GM23248 (cell line): ENCODE measurements at places on chromosomes 1 and 21. TPM values are rescaled to one million over a fixed set of nuclear protein-coding genes. Genes with fewer than 3 reads are reported as not detected.

USH2A gene
- total RNA-seq, result under 0.01 TPM in 1 of 2 replicates, not detected in the other

SIK1 gene
- total RNA-seq, result under 0.01 and 0.65 TPM in 2 replicates

HFM1 gene
- total RNA-seq, result under 0.01 and 0.13 TPM in 2 replicates

AGT gene
- total RNA-seq, result not detected in 2 replicates

MIB2 gene
- total RNA-seq, result 70.5 and 100 TPM in 2 replicates

COA7 gene
- total RNA-seq, result 5.1 and 6.9 TPM in 2 replicates

CRNN gene
- total RNA-seq, result not detected in 2 replicates

IL6R gene
- 3.9 and 8.8 TPM in 2 replicates for total RNA-seq

MAP10 gene
- 2.3 and 2.5 TPM in 2 replicates for total RNA-seq

DDX59 gene
- total RNA-seq, result 14.2 and 19.2 TPM in 2 replicates

MIXL1 gene
- not detected in 2 replicates for total RNA-seq

PHF13 gene
- 21.3 and 21.5 TPM in 2 replicates for total RNA-seq

GRCh38 chr1:92975551-92976232 is 14.4 kb upstream of the DIPK1A start:
- no peak for DNase-seq
- H3K27ac ChIP-seq, result no peak overlapping the region

DNA sequence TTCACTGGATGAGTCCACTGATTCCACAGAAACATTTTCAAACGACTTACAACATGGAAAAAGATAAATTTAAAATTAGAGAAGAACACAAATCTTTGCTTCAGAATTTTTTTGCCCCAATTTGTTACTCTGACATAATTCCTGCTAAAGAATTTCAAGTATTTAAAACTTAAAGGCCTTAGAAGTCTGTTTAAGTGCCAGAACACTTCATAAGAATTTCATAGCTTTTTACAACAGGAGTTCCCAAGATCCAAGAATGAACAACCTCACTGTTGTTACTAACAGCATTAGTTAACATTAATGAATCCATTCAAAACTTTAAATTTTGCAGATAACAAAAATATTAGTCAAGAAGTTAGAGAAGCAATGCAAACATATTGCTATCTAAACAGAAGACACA is 31.7 kb downstream of the ARHGAP29 start:
- H3K27me3 ChIP-seq, result no peaks in the 10 kb centered on the region
- peak overlapping the region; percentile 12; the same call in 1 of the 2 replicates for H3K27ac ChIP-seq
- peaks cover 87% of the 10 kb centered on the region for H3K36me3 ChIP-seq
- peaks cover 50% of the 10 kb centered on the region for H3K4me1 ChIP-seq

GRCh38 chr1:10941891-10942541 is 70.4 kb upstream of the TARDBP start:
- H3K4me1 ChIP-seq, result peaks cover 10% of the 10 kb centered on the region; the same call in 1 of the 2 replicates
- DNase-seq, result peak; percentile 60
- H3K36me3 ChIP-seq, result no peaks in the 10 kb centered on the region
- 0 out of 2 replicates have a peak overlapping the region, but pooled peaks have one; percentile 36 for H3K4me3 ChIP-seq

DNA sequence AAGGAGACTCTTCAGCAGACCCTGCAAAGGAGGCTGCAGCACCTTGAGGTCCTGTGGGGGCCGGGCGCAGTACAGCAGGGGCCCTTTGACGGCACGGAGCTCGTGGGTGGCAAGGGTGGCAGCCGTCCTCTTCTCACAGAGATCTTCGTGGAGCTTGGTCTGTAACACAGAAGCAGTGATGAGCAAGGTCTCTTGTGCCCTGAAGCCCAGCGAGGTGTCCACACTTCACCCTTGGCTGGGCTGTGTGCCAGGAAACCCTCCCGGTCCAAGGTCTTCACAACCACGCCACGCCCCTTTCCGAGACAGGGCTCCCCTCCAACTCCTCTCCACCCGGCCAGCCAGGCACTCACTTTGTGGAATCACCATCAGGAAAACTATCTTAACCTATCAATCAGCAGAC is 11.3 kb downstream of the LRRC47 start:
- no peak overlapping the region for H3K4me3 ChIP-seq
- no peaks in the 10 kb centered on the region for H3K4me1 ChIP-seq
- peaks cover 23% of the 10 kb centered on the region for H3K36me3 ChIP-seq
- no peak for DNase-seq

GRCh38 chr1:182144646-182145030 is 83.1 kb upstream of the ZNF648 start:
- H3K36me3 ChIP-seq, result no peaks in the 10 kb centered on the region
- H3K27me3 ChIP-seq, result no peaks in the 10 kb centered on the region
- H3K4me1 ChIP-seq, result peaks cover 25% of the 10 kb centered on the region
- no peak overlapping the region for H3K4me3 ChIP-seq
- peak overlapping the region; percentile 85 for H3K27ac ChIP-seq
- no peak for DNase-seq

- H3K27ac ChIP-seq, result no peak overlapping the region
- peaks cover 19% of the 10 kb centered on the region for H3K4me1 ChIP-seq
- no peaks in the 10 kb centered on the region for H3K27me3 ChIP-seq
- no peaks in the 10 kb centered on the region for H3K36me3 ChIP-seq
Observed at GRCh38 chr1:20376171-20376570, 85.5 kb downstream of the VWA5B1 start.

DNA sequence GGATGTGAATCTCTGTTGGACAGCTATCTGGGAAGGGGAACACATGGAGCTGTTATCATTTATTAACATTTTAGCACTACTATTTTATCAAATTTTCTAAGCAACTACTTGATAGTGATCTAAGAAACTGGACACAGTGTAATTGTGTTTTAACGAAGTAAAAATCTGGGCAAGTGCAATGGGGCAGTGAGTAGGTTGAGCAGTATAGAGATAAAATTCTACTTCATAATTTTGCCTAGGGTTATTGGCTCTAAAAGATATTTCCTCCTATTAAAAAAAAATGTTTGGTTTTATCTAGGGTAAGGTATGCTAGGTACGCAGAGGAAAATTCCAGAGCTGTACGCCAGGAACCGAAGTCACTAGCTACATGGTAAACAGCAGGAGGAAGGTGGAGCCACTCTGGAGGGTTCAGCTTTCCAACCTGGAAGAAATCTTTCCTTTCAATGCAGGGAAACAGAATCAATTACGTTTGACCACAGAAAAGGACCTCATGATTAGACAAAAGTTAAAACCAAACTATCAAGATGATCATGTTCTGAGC is 43.3 kb downstream of the BCAR3 start:
- peaks cover 3% of the 10 kb centered on the region; the same call in 1 of the 2 replicates for H3K4me1 ChIP-seq
- no peak overlapping the region for H3K4me3 ChIP-seq
- peaks cover 78% of the 10 kb centered on the region for H3K36me3 ChIP-seq

DNA sequence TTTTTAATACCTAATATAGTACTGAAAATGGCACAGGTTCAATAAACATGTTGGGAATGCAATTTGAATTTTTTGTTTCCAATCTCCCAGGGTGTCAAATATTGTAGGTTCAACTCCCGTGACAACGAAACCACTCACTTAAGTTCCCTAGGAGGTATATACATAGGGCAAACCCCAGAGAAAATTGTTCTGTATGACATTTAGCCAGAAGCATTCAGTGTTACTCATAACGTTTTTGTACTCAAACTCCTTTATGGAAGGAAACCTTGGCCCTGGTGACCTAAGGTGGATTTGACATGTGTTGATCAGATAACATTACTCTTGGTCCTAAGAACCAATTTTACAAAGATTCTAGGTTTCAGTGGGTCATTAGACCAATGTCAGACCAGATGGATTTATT is 110.6 kb downstream of the USP25 start:
- H3K27ac ChIP-seq, result no peak overlapping the region
- no peak for DNase-seq
- H3K4me1 ChIP-seq, result peaks cover 37% of the 10 kb centered on the region
- H3K4me3 ChIP-seq, result no peak overlapping the region
- peaks cover 12% of the 10 kb centered on the region; the same call in 1 of the 2 replicates for H3K36me3 ChIP-seq

GRCh38 chr1:71232166-71232763 is 151.4 kb upstream of the ZRANB2 start:
- no peaks in the 10 kb centered on the region for H3K27me3 ChIP-seq
- DNase-seq, result peak; percentile 18
- no peak overlapping the region for H3K4me3 ChIP-seq
- peaks cover 8% of the 10 kb centered on the region for H3K4me1 ChIP-seq
- H3K27ac ChIP-seq, result no peak overlapping the region

GRCh38 chr1:39204441-39205081 is at the start of gene MACF1:
Gene MACF1 (plus strand): TSS chr1:39204695. CDS start chr1:39205023, 328 bp downstream.
- DNase-seq, result peak; percentile 94
- no peaks in the 10 kb centered on the region for H3K27me3 ChIP-seq
- peak within 1 kb of the TSS; percentile 97 for H3K27ac ChIP-seq
- peak within 1 kb of the TSS; percentile 72 for H3K4me3 ChIP-seq

- DNase-seq, result peak; percentile 8
- peaks cover 7% of the 10 kb centered on the region for H3K4me1 ChIP-seq
- H3K27me3 ChIP-seq, result no peaks in the 10 kb centered on the region
Observed at GRCh38 chr1:234397732-234398131, 24.5 kb downstream of the COA6 start.

DNA sequence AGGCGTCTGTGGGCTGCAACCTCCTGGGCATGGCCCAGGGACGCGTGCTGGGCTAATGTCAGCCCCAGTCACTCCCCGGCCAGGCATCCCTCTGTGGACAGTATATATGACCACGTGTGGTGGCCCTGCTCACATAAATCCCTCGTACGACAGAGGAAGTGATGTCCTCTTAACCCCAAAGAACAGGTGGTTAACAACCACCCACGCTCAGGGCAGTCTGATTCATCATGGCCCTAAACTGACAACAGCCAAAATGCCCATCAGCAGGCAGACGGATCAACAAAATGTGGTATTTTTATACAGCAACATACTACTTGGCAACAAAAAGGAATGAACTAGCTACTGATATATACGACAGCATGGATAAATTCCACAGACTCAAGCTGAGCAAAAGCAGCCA is 51.0 kb downstream of the ECE1 start:
- peaks cover 22% of the 10 kb centered on the region for H3K4me1 ChIP-seq
- DNase-seq, result no peak

- peaks cover 12% of the 10 kb centered on the region; the same call in 1 of the 2 replicates for H3K4me1 ChIP-seq
- H3K4me3 ChIP-seq, result no peak overlapping the region
- no peak overlapping the region for H3K27ac ChIP-seq
- no peaks in the 10 kb centered on the region for H3K36me3 ChIP-seq
- DNase-seq, result no peak
Observed at GRCh38 chr1:41501581-41501980, 17.1 kb upstream of the EDN2 start.

DNA sequence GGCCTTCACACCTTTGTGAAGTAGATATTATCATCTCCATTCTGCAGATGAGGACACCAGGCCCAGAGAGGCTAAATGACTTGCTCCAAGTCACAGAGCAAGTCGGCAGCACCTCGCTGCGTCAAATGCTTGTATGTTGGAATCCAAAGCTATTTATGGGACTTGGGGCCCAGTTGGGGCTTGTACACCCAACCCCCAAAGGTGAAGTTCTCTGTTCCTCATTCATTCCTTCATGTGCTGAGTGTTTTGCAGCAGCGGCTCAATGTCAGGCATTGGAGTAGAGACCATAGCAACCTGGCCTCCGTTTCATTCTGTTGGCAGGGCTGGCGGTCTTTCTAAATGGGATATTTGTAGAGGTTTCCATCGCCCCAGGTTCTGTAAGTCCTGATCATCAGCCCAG is 113.4 kb upstream of the SLC25A33 start:
- 0 out of 2 replicates have a peak, but pooled peaks cover 3% of the 10 kb centered on the region for H3K27me3 ChIP-seq
- no peak overlapping the region for H3K27ac ChIP-seq
- no peaks in the 10 kb centered on the region for H3K36me3 ChIP-seq
- H3K4me3 ChIP-seq, result no peak overlapping the region
- no peak for DNase-seq

DNA sequence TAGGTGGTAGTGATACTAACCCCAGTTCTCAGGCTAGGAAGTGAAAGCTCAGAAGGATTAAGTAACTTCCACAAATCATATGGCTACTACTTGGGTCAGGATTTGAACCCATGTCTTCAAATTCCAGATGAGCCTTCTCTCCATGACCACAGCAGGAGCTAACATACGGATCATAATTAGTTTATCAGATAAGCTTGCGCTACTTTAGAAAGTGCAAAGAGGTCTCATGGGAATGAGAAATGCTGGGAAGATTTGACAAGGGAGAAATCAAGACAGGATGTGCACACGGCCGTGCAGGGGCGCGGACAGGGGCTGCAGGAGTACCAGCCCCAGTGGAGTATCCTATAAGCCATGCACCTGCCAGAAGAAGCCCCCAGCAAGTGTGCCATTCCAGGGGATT is 5.2 kb downstream of the PLEKHA6 start:
- DNase-seq, result no peak
- H3K36me3 ChIP-seq, result no peaks in the 10 kb centered on the region
- peaks cover 7% of the 10 kb centered on the region for H3K4me1 ChIP-seq
- no peak overlapping the region for H3K4me3 ChIP-seq
- H3K27me3 ChIP-seq, result no peaks in the 10 kb centered on the region

- no peaks in the 10 kb centered on the region for H3K36me3 ChIP-seq
- no peak for DNase-seq
- no peak overlapping the region for H3K4me3 ChIP-seq
- no peaks in the 10 kb centered on the region for H3K4me1 ChIP-seq
- H3K27me3 ChIP-seq, result no peaks in the 10 kb centered on the region
- no peak overlapping the region for H3K27ac ChIP-seq
Observed at GRCh38 chr1:36889478-36890226, 144.7 kb downstream of the GRIK3 start.

GRCh38 chr1:200027264-200027823 is at the start of gene NR5A2:
Gene NR5A2 (plus strand): TSS chr1:200027710. CDS start chr1:200027848, 138 bp downstream.
- H3K27ac ChIP-seq, result no peak within 1 kb of the TSS
- DNase-seq, result no peak
- H3K27me3 ChIP-seq, result peaks cover 49% of the 10 kb centered on the region
- H3K4me3 ChIP-seq, result peak within 1 kb of the TSS; percentile 65
- no peaks in the 10 kb centered on the region for H3K4me1 ChIP-seq

- no peaks in the 10 kb centered on the region for H3K36me3 ChIP-seq
- peak; percentile 69 for DNase-seq
- H3K4me1 ChIP-seq, result peaks cover 21% of the 10 kb centered on the region
Observed at GRCh38 chr1:183821889-183822611, 17.1 kb downstream of the RGL1 start.

- H3K4me1 ChIP-seq, result no peaks in the 10 kb centered on the region
- peaks cover 40% of the 10 kb centered on the region for H3K27me3 ChIP-seq
- H3K27ac ChIP-seq, result no peak overlapping the region
- no peak for DNase-seq
Observed at GRCh38 chr1:153350321-153350957, 1.8 kb upstream of the PGLYRP4 start.

DNA sequence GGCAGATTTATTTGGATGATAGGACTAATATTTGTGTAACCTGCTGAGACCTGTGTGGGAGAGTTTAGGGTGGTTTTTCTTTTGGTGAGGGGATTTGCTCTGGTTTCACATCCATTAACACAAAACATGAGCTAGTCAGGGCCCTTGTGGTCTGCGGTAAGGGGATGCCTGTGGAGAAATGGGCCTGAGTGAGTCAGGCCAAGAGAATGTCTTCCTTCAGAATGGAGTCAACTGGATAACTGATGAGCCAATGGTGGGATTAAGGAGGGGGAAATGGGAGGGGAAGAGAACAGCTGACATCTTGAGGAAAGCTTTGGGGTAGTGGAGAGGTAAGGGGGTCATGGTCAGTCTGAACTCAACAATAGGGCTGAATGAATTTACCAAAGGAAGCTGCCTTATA is 13.9 kb downstream of the WNT2B start:
- peaks cover 44% of the 10 kb centered on the region for H3K4me1 ChIP-seq
- no peaks in the 10 kb centered on the region for H3K27me3 ChIP-seq
- DNase-seq, result peak; percentile 87

DNA sequence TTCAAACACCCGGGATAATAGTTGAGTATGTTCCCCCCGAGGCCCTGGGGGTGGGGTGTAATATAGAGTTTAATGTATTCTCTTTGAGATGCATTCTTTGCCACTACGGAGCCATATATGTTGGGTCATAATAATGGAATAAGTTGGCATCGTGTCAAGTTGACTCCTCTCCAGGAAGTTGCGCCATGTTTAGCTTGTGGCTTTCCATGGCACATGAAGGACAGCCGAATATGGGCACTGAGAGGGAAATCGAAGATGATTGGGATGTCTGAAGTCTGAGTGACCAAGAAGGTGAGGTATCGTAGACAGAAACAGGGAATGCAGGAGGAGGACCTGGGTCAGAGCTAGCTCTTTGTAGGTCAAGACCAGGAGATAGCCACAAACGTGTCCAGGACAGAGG is 92.6 kb downstream of the PAX7 start:
- H3K27me3 ChIP-seq, result peaks cover 17% of the 10 kb centered on the region
- H3K4me3 ChIP-seq, result no peak overlapping the region
- no peak overlapping the region for H3K27ac ChIP-seq
- no peak for DNase-seq
